ENCODE measurements at places on chromosomes 7 and 10.

DNA sequence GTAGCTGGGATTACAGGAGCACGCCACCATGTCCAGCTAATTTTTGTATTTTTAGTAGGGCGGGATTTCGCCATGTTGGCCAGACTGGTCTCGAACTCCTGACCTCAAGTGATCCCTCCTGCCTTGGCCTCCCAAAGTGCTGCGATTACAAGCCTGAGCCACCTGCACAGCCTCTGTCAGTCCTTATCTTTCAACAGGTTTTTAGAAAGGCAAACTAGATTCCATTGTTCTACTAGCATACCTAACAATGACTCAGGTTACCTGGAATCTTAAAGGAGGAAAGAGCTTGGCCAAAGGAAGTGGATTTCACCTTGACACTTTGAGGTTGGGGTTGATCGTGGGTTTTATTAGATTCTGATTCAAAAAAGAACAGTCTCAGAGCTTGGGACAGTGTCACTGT, 3.2 kb downstream of the ABCC2 start:
- no peak for DNase-seq

- DNase-seq: no peak
Measured at GRCh38 chr10:82742478-82742877, 867.5 kb downstream of the NRG3 start.

GRCh38 chr7:19117870-19118608, 603 bp upstream of the TWIST1 start:
- DNase-seq: no peak

DNA sequence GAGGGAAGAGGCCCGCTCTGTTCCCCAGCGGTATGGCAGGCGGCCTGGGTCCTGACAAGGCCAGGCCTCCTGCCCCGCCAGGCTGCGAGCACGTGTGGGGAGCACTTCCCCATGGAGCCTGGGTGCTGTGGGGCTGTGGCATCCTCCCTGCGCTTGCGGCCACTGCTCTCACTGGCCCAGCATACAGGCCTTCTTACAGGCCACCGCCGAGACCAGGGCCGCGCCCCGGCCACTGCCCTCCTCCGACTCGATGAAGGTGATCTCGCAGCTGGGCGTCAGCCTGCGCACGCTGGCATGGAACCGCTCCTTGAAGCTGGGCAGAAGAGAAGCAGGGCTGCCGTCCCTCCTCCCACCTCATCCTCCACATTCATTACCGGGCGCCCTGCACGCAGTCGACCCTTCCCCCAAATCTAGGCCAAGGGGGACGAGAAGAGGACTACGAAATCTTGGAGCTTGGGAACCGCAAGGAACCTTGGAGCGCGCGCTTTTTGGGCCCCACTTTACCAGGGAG, 3.9 kb upstream of the MYL7 start:
- DNase-seq: no peak

GRCh38 chr10:49252313-49253034, 46.5 kb upstream of the C10orf71 start:
- no peak for DNase-seq

GRCh38 chr7:45696476-45696875, 122.3 kb downstream of the ADCY1 start:
- no peak for DNase-seq

- DNase-seq: no peak
Measured at GRCh38 chr7:101681170-101682007, 52.3 kb upstream of the MYL10 start.

GRCh38 chr10:63416376-63416775, 49.4 kb downstream of the JMJD1C start:
- no peak for DNase-seq

DNA sequence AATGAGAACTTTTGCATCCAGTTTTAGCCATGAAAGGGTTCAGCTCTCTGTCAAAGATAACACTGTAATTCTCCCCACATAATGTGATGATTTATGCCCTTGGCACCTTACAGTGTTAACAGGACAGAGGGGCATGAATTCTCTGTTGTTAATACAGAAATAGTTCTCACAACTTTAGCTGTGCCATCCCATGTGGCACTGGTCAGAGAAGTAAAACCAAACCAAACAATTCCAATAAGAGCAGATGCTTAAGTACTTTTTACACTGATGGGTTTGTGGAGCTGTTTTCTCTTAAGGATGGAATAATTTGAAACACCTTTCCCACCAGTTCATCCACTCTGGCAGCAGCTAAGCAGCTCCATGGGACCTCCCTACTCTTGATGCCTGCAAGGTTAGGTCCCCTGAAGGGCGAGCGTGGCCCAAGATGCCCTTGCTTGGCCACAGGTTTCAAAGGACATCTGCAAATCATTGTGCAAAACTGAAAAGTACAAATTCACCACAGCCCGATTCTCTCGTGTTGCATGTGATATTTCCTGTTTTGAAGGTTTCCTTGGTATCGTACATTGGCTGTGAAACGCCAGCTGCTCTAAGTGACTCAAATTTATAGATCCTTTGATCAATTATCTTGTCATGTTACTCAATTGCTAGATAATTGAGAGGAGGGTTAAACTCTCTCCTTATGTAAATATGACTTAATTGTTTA, 82.5 kb upstream of the CREB5 start:
- no peak for DNase-seq

GRCh38 chr7:91212582-91212981, 51.7 kb upstream of the FZD1 start:
- DNase-seq: no peak

DNA sequence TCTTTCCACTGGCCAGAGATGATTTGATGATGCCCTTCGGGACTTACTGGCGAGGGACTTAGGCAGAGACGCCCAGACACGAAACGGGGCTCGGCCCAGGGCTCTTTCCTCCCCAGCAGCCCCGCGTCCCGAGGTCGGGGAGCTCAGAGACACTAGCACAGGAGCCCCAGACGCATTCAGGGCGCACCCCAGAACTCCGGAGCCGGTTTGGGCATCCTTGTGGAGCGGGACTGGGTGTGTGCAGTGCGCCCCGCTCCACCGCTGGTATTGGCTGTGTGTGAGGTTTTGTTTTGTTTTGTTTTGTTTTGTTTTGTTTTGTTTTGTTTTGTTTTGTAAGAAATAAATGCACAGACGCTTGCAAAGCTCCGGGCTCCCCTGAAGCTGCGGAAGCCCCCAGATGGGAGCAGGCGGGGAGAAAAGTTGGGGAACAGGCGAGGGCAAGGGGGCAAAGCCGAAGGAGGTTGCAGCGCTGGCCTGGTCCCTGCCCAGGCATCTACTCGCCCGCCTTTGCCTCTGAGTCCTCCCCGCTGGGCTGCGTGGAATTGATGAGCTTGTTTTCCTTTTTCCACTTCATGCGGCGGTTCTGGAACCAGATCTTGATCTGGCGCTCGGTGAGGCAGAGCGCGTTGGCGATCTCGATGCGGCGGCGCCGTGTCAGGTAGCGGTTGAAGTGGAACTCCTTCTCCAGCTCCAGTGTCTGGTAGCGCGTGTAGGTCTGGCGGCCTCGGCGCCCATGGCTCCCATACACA, 1.9 kb upstream of the HOXA5 start:
- no peak for DNase-seq

- DNase-seq: no peak
Measured at GRCh38 chr7:146115548-146115850, 1.1 kb upstream of the CNTNAP2 start.

DNA sequence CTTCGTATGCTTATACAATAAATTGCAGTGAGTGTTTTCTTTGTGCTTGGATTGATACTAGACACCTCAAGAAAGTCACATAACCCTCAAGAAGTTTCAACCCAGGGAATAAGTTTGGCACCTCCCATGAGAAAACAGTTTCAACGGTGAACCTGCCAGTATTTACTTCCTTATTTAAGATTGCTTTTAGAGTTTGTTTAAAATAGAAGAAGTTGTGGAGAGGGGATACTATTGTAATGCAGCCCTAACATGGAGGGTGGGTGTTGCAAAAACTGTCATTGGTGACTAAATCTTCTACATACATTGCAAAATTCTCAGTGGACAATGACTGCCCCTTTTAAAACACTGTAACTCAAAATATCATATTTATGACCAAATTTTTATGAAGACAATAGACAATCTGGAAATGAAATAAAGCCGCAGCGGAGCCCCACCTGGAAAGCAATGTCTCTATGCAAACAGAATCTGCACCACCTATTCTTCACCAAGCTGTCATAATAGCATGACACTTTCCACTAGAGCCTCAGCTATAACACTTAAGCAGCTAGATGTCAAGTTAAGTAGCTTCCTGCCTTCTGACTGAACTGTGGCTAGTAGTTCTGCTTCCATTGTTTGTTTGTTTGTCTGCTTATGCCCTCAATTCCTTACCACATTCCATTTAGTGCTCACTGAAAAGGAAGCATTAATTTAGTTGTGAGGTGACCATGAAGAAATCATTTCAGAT, 98.2 kb downstream of the MDFIC start:
- no peak for DNase-seq

GRCh38 chr10:116059320-116059719, 213.7 kb downstream of the GFRA1 start:
- DNase-seq: no peak

- DNase-seq: no peak
Measured at GRCh38 chr10:7706534-7707073, 3.5 kb downstream of the ITIH2 start.

DNA sequence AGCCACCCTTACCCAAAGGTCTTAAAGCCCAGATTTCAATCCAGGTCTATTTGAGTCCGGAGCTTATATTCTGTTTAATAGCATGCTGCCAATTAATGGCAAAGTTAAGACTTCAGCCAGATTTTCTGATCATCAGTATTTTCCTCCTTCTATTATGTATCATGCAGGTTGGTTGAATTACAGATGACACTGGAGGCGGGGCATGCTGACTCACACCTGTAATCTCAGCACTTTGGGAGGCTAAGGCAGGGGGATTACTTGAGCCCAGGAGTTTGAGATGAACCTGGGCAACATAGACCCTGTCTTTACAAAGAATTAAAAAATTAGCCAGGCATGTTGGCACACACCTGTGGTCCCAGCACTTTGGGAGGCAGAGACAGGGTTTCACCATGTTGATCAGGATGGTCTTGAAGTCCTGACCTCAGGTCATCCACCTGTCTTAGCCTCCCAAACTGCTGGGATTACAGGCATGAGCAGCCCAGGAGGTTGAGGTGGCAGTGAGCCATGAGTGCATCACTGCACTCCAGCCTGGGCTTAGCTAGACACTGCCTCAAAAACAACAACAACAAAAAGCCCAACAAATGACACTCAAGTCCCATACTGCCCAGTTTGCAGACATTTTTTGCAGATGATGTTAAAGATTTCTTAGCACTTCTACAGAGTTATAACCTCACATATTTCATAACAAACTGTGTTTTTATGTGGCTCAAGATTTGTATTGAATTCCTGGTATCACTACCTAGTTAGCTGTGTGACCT, 62.5 kb downstream of the MCU start:
- DNase-seq: no peak

- no peak for DNase-seq
Measured at GRCh38 chr7:130349911-130350782, 5.5 kb downstream of the CPA5 start.

DNA sequence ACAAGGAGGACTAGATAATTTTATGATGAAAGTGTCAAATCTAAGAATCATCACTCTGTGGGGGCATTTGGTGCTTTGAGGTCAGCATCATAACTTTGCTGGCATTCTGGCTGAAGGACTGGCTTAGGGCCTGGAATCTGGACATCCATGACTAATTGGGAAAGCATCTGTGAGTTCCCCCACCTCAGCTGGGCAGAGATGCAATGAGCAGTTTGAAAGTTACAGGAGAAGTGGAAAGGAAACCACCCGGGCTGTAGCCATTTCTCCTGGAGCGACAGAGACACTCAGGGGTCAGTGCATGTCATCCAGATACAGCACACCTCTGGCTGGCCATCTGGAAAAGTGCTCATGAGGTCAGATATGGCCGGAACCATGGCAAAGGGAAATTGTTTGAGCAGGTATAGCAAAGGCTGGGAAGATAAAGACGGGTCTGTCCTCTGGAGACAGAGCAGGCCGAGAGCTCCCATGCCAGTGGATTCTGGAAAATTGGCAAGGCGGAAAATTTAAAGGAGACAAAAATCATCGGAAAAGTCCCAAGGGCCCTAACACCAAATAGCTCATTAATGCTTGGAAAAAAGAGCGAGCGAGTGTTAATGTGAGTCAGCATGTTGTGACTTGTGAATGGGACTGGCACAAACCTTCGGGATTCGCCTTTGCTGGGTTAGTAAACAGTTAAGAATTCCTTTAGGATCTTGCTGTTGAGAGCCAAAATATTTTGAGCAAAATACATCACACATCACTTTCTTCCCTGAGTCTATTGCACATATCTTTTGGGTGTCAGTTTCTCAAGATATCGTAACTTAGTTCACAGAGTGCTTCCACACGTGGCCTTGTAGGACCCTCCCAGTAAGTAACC, 188.4 kb upstream of the AGK start:
- no peak for DNase-seq

- no peak for DNase-seq
Measured at GRCh38 chr10:44854693-44855350, 56.3 kb upstream of the TMEM72 start.

DNA sequence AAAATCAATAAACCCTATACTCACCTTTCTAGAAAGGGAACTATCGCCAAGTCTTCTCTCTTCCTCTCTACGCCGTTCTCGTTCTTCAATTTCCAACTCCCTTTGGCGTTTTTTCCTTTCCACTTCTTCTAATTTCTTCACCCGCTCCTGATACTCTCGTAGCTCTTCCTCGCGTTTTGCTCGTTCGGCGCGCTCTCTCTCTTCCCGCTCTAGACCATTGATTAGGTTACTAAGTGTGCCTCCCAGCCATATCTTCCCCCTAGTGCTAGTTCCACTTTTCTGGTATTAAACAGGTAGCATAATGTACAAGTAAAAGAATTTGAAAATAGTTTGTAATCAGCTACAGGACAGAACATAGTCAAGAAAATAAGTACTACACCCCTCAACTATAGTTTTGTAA, 20.3 kb downstream of the NANOS1 start:
- DNase-seq: no peak

DNA sequence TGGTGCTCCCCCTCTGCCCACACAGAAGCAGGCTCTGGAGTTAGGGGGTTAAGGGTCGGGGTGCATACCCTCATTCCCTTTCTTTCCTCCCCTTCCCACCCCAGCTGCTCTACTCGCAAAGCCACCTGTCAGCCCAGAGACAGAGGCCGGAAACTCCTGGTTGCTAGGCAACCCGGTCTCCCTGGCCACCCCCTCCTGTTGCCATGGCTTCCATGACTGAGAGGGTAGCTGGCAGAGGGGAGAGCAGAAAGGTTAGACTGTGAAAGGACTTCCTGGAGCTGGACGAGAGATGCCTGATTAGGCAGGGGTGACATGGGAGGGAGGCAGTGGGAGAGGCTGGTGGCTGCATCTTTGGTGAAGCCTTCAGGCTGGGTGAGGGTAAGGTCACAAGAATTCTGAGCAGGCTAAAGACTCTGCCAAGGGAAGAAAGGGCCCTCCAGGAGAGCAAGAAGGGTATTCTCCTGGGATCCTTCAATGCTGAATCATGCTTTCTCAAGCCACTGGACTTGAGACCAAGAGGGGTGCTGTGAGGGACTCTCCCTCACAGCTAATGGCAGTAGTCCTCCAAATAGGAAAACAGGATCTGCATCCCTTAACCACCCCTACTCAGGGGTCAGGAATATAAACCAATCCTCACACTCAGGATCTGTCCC, 5.4 kb downstream of the PSD start:
- no peak for DNase-seq

GRCh38 chr10:31129271-31129670, 97.6 kb upstream of the ZNF438 start:
- no peak for DNase-seq
